ENCODE measurements at places on chromosomes 16 and 17.

GRCh38 chr16:69112285-69113129 is 7.1 kb downstream of the HAS3 start:
- DNase-seq = peak; percentile 34

DNA sequence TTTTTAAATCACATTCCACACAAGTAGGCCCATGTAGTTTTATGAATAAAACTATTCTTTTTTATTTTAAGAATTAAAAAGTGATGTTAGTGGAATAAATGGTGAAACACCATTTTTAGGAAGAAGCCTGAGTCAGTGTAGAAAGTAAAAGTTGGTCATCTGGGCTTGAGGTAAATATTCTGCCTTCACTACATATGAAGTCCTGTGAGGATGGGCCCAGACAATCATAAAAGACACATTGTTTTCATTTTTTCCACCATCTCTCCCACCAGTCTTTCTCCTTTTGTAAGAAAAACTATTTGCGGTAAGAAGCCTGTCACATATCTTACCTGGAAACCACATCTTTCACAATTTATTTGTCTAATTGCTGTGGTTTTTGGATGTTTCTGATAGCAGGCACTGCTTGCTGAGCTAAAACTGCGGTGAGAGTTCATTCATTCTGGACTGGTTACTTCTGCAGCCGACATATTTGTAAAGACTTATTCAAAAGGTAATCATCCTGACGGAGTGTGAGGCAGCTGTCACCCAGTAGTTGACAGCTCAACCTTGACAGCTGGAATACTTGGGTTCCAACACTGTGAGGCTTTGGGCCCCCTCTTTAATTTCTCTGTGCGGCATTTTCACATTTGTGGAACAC is 10.6 kb upstream of the RFFL start:
- DNase-seq = peak; percentile 30

DNA sequence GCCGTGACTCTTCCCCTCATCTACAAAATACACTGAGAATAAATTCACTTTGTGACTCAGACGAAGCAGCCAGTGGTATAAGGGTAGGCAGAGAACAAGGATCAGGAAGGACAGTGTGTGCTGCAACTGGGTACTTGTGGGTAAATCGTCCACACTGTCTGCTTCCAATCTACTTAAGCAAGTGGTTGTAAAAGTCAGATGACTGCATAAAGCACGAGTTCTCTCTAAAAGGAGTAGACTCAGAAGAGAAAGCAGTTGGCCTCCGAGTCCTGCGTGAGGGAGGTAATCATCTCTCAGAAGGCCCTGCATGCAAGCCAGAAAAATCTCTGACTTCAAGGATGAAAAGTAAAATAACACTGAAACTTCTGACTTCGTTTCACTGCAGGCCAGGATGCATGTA is 43.1 kb downstream of the ANKFY1 start:
- DNase-seq = no peak

- DNase-seq = no peak
Observed at GRCh38 chr16:56190048-56190676, 1.1 kb upstream of the GNAO1 start.

GRCh38 chr17:80416260-80416939 is 1.4 kb downstream of the ENDOV start:
- no peak for DNase-seq

DNA sequence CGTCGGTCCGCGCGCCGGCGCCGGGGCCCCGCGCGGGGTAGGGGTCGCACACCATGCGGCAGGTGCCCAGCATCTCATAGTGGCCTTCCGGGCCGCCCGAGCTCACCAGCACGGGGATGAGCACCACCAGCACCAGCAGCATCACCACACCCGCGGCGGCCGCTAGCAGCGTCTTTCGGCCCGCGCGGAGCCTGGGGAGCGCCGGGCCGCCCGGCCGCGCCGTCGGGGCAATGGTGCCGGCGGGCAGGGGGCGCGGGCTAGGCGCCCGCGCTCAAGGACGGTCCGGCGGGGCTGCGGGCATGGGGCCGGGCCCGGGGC is 237 bp downstream of the C1QL1 start:
- no peak for DNase-seq

DNA sequence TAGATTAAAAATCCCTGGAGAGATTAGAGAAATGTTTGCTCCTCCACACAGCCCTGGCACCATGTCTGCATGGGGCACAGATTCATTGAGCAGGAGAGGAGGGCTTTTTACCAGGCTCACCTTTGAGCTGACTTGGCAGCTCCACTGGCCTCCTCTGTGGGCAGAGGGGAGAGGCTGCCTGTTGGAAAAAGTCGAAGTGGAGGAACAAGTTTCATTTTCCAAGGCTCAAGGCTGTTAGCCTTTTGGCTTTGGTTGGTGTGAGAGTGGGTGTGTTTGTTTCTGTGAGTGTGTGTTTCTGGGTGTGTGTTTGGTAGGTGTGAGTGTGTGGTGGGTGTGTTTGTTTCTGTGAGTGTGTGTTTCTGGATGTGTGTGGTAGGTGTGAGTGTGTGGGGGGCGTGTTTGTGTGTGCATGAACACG is 5.6 kb downstream of the TMEM238L start:
- DNase-seq = no peak

DNA sequence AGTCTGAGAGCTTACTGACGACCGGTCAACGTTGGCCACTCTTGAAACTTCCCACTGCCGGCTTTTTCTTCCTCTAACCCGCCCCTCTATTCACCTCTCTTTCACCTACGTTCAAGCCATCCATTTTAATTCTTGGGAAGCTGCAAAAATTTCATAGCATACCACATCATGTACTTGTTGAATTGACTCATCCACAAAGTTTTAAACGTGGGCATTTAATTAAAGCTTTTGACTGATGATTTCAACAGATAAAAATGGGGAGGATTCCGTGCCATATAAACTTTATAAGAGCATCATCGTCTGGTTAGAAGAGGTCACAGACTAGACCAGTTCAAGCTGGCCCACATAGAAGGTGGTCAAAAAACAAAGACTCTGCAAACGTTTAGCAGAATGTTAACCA is 22.5 kb downstream of the VPS53 start:
- DNase-seq = no peak

- DNase-seq = no peak
Observed at GRCh38 chr16:86521236-86522197, 11.2 kb downstream of the FOXF1 start.

GRCh38 chr17:5472511-5472910 is 3.7 kb upstream of the DHX33 start:
- DNase-seq = no peak

GRCh38 chr16:27302126-27302525 is 11.6 kb upstream of the IL4R start:
- no peak for DNase-seq

DNA sequence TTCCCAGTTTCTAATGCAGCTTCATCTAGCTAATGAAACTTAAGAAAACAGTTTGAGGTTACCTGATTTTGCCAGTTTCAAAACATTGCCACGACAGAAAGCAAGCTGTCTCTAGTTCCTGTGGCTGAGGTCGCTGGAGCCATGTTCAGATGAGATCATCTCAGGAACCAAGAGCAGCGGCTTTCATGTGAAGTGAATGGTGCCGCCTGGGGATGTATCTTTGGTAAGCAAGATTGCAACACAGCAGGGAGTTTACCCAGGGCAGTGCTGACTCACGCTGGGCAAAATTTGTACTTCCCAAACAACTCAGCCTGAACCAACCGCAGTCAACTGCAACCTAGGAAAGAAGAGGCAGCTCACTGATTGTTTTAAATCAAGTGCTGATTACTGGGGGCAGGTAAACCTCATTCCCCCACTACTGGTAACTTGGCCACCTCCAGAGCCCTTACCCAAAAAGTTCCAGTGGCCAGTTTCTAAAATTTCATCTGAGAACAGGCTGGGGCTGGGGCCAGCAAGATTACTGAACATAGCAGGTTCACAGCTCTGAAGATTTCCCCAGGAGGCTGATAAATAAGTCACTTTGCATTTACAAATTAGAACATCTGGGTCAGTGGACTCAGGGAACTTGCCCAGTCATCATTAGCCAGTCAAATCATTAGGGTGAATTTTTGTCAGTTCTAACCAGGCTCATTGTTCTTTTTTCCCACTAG is at the start of gene RFFL:
Gene RFFL, minus strand, starts transcription at position 194 of the 710 bp plus-strand sequence. CDS start 37,154 bp downstream, outside the sequence.
- peak; percentile 82 for DNase-seq

- no peak for DNase-seq
Observed at GRCh38 chr16:74997042-74997491, 1.8 kb upstream of the ZNRF1 start.

DNA sequence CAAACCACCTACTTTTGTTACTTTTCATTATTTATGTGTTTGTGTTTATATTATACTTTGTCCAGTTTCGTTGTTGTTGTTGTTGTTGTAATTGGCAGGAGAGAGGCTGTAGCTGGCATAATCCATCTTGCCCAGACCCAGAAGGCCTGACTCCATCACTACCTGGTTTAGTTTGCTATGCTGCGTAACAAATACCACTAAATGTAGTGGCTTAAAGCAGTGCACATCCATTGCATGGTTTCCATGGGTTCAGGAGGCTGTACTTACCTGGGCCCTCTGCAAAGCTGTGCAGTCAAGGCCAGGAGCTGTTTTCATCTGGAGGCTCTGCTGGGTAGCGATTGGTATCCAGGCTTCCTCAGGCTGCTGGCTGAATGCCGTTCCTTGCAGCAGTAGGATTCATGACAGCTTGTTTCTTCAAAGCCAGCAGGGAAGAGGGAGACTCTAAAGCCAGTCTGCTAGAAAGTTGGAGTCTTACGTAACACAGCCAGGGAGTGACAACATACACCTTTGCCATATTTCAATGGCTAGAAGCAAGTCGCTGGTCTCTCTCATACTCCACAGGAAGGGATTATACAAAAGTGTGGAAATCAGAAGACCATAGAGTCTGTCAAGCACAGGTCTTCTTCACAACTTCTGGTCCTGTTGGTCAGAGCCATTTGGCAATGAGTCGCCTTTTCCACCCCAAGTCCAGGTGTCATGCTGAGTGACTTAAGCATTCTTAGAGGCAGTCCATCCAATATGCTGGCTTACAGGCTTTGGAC is 41.1 kb downstream of the TNRC6C start:
- DNase-seq = no peak

DNA sequence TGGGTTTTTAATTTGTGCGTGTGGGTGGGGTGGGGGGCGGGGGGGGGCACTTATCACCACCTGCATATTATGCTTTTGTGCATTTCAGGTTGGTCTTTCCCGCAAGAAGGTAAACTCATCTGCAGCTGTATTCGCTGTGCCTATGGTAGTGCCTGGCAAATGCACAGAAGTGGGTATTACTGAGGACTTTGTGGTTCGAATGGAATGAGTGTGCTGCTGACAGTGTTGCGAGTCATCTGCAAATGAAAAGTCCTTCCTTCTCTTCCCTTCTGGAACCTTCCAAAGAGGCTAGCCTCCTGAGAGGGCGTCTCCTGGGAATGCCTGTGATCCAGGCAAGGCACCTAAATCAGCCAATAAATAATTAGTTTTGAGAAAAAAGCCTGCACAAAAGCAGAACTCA is 532.9 kb downstream of the MAF start:
- DNase-seq = no peak

DNA sequence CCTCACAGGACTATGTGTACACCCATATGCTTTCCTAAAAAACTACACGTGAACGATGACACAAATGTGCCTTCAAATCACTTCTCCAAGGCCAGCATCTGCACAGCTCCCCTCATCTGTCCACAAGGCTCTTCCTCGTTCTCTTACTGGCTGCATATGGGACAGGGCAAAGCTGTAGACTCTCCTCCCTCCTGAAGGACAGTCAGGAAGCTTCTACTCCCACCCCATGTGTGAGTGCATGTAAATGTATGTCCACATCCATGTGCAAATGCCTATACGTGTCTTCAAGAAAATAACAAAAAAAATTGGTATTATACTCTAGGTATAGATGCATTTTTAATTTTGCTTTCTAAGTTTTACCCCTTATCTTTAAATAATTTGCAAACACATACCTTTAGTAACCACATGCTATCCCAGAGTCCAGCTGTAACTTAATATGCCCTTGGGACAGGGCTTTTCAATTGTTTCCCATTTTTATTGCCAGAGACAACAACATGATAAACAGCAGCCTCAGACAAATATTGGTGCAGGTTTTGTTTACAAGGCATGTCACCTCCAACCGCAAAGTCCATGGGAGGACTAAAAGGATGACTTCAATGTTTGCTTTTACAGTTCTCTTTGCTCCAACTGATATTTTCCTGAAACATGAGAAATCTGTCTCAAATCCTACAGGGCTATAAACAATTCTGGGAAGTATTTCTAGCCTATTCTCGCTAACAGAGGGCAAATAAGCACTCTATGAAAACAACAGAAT is 31.6 kb upstream of the FAAP100 start:
- no peak for DNase-seq

DNA sequence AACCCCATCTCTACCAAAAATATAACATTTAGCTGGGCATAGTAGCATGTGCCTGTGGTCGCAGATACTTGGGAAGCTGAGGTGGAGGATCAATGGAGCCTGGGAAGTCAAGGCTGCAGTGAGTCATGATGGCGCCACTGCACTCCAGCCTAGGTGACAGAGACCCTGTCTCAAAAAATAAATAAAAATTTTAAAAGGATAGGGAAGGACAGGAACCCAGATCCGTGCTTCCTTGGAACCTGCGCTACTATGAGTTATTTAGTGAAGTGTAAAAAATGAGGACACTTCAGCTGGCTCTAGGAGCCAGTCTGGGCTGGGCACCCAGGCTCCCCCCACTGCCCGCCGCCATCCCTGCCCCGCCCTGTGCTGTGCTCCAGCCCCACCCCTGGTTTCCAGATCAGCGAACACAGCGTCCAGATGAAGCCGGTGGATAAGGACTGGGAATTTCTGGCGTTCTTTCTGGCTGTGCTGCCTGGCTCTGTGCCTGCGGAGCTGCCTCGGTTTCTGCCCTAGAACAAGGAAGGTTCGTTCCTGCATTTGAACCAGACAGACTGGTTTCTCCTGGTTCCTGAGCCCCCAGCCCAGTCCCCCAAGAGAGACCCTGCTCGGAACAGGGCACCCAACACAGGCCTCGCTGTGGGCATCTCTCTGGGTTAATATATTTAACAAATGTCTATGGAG is 18.5 kb downstream of the PLLP start:
- no peak for DNase-seq

- peak; percentile 41 for DNase-seq
Observed at GRCh38 chr17:58755577-58756245, at the start of gene PPM1E. TSS of gene PPM1E (plus strand) at chr17:58755854.

DNA sequence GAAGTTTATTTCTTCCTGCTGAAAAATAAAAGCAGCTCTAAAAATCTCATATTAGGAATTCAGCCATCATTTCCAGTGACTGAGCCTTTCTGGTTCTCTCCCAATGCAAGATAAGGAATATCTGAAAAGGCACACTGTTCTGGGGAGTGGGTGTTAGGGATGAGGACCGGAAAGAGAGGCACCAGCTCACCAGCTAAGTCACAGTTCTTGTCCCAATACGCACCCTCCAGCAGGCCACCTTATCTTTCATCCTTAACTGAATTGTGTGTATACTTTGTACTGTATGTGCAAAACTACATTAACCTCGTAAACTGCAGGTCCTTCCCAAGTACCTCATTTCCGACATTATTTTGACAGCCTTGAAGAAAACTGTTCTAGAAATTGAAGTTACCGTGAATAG is 11.0 kb downstream of the AMFR start:
- no peak for DNase-seq

GRCh38 chr16:86457501-86458148 is 52.7 kb upstream of the FOXF1 start:
- DNase-seq = no peak
